Central memory CD4-positive, alpha-beta T cell (primary cell): ENCODE measurements at places on chromosomes 2 and 18.

DNA sequence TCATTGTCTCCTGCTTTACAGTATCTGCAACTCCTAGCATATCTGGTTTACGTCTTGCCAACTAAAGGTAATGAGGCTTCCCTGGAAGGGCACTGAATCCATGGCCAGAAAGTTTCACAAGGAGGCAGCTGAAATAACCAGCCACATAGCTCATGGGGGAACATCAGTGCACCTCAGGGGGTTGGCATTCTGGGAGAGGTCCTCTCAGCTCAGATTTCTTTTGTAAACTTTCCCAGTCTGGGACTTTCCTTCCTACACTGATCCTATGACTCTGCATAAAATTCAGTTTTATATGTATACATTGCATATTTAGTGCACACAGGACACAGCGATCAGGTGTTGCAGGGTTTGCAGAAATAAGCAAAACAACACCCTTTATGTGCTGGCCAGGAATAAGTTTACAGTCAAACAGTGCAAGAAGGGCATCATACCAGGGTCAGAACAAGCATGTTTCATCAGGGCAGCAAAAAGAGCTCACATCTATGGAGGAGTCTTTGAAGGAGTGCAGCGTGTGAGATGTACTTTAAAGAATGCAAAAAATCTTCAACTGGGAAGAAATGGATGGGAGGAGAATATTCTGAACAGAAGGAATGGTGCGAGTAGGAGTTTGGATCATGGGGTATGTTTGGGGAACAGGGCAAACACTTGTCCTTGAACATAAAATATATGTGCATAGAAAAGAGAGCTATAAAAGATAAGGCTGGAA, 240.6 kb upstream of the RAB12 start:
- no peak for DNase-seq

DNA sequence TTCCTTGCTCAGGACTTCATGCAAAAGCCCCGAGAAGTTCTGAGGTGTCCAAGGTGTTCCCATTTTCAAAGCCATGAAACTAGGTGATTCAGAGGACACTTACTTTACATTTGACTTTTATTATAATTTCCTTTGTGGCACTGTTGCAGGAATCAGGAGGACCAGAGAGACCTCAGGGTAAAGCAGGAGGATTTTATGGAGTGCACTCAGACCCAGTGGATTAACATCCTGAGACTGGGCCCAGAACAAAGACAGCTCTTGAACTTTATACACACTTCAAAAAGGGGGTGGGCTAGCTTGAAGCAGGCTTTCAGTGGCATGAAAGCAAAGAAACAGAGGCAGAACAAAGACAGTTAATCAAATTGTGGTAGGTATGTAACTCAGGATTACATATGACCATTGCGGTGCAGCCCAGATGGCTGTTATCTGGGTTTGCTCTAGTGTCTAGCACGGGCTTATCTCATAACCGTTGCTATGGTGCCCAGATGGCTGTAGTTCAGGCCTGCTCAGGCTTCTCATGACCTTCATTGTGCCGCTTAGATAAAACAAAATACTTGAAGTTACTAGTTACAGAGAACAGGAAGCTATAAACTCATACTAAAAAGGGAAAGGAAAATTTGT, 39.4 kb downstream of the TMEM182 start:
- DNase-seq: no peak

- no peak for DNase-seq
These were observed 209.2 kb downstream of the MCFD2 start for GRCh38 chr2:46706264-46706983.

DNA sequence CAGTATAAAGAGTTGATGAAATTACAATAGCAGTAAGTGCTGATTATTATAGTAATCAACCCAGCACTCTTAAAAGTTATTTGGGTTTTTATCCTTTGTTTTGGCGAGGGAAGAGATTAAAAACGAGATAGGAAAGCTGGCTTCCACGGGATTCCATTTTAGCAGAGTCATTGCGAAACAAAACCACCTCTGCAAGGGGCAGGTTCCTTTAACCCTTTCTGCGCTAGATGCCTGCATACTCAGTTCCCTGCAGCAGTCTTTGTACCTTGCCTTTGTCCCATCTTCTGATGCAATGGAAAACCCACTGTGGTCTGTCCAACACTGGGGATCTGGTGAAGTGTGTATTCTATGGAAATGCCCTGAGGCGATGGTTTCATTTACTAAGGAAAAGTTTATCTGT, 2.7 kb downstream of the YPEL5 start:
- DNase-seq: no peak

GRCh38 chr2:128379021-128380015, 60.6 kb upstream of the HS6ST1 start:
- DNase-seq: no peak

DNA sequence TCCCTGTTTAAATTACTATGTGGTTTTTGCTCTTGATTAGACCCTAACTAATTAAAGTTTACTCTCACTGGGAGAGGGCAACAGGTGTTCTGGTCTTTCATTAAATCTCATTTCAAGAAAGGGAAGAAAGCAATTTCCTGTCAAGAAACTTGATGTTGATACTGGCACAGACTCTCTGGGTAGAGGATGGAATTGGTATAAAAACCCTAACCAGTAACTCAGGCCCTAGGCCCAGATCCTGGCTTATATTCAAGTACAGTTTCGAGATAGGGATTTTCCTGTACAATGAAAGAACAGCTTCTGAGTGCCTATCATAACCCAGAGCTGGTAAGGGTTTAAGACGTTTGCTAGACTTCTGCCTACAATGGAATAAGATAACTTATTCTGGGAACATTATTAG, 61.6 kb upstream of the ACYP2 start:
- DNase-seq: no peak

DNA sequence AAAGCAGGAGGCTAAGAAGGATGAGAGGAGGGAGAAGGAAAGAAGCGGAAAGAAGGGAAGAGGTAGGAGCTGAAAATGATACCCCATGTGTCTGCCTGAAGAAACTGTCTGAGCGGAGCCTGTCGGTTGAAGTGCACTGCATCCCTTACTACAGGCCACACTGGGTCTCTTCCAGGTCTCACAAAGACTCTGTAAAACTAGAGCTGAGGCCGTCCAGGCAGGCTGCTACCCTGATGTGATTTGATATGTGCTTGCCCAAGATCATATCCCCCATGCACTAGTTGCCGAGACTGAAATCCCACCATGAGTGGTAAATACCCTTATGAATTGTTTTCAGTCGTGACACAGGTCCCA, 134.4 kb downstream of the MAIP1 start:
- no peak for DNase-seq

DNA sequence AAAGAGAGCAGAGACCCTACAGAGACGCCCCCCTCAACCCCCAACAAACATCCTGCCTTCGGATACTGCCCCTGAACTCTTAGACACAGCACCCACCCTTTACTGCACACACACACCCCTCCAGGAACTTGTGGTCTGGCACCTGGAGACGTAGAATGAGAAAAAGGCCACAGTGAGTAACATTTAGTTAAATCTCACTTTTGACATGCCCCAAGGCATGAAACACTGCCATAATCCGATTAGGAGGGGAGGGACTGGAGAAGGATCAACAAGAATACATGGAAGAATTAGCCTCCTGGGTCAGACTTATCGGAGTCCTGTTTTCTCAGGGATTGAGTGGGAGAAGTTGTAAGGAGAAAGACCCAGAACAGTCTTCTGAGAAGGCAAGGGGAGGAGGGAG, 4.1 kb downstream of the CDK5R2 start:
- DNase-seq: no peak

- no peak for DNase-seq
These were observed 409.3 kb downstream of the MTX2 start for GRCh38 chr2:176678571-176678970.

DNA sequence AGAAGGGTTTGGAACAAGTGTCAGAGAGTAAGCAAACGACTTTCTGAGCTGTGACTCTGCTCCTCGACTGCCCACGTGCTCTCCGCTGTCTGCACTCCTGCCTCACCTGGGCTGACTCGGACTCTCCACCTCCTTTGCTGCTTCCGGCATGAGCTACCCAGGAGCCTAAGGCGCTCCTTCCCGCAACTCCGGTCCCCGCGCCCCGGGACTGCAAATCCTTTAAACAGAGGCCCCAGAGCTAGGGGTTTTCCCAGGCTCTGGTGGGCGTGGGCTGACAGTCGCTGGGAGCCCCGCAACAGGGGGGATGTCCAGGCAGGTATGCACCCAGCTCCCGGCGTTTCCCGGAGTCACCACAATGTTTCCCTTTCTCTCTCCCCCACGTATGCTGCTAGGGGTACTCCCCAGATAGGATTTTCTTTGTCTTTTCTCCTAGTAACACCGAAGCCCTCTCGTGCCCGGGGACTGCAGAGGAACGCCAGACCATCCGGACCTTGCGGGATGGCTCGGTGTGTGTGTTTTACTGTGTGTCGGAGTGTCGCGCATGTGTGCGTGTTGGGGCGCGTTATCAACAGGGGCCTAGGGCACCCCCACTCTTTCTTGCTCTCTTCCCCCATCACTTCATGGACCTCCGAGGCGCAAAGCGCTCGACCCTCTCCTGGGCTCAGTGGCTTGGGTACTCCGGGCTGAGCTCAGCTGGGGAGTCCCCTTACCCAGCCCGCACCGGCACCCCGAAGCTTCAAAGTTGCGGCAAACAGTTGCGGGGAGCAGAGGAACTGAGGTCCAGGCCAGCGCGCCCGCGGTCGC, 691 bp upstream of the THSD7B start:
- DNase-seq: no peak

GRCh38 chr2:126304154-126304553, 351.8 kb upstream of the GYPC start:
- DNase-seq: no peak

- no peak for DNase-seq
These were observed 211.3 kb upstream of the HDAC4 start for GRCh38 chr2:239612133-239612532.

GRCh38 chr2:14513903-14514302, 118.6 kb upstream of the LRATD1 start:
- no peak for DNase-seq

DNA sequence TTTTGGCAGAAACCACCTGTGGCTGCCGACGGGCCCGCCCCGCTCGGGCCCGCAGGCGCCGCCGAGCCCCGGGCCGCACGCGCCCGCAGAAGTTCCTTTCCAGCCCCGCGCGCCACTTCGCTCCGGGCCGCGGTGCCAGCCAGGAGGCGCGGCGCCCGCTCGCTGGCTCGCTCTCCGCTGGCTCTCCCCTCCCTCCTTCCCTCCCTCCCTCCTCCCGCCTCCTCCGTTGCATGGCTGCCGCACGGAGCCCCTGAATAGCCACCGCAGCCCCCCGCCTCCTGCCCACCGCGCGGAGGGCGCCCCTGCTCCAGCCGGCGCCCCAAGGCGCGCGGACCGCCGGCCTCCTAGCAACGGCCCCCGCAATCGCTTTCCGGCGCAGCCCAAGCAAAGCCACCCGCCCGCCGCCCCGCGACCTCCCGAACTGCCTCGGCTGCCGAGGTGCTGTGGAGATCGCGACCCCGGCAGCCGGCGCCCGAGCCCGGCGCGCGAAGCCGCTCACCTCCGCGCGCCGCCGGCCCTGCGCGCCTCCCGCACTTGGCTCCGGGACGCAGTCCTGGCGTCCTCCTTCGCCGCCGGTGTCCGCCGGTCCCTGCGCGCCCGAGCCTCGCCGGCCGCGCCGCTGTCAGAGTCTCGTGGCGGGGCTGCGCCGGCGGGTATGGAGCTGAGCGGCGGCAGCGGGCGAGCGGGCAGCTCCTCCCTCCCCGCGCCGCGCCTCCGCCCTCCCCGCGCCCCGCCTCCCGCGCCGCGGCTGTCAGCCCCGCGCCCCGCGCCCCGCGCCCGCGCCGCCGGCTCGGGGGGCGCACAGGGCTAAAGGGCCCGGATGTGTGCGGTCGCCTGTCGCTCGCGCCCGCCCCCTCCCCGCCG, at the start of gene ZBTB7C:
Gene ZBTB7C, minus strand, starts transcription at position 657 of the 864 bp plus-strand sequence.
- no peak for DNase-seq
